ENCODE measurements at places on chromosomes 4 and X. TPM values are rescaled to one million over a fixed set of nuclear protein-coding genes. Genes with fewer than 3 reads are reported as not detected.

Gene MAGEA8
- not detected for total RNA-seq

Gene NR0B1
- 0.45 TPM for total RNA-seq

Gene IL15
- total RNA-seq, result 1.1 TPM

Gene JADE1
- total RNA-seq, result 33.5 TPM

Gene TRIM2
- total RNA-seq, result 440 TPM

Gene RPS6KA3
- 35.1 TPM for total RNA-seq

Gene HMGN5
- total RNA-seq, result 2.4 TPM

Gene TIMM17B
- 17.7 TPM for total RNA-seq

Gene STBD1
- 1.5 TPM for total RNA-seq

Gene ADH1B
- 0.54 TPM for total RNA-seq

Gene ALB
- 7.3 TPM for total RNA-seq

Gene TCEANC
- 9.0 TPM for total RNA-seq

Gene MAP3K15
- total RNA-seq, result 0.82 TPM

Gene RRH
- total RNA-seq, result 0.64 TPM

Gene TAF7L
- not detected for total RNA-seq

Gene ANK2
- 333 TPM for total RNA-seq

Gene FUNDC2
- 20.6 TPM for total RNA-seq
